Germinal center (tissue), 1 donor: ENCODE measurements at places on chromosomes 6 and 20.
A peak's percentile ranks its signal among the peaks of the same experiment; 100 is the strongest.

DNA sequence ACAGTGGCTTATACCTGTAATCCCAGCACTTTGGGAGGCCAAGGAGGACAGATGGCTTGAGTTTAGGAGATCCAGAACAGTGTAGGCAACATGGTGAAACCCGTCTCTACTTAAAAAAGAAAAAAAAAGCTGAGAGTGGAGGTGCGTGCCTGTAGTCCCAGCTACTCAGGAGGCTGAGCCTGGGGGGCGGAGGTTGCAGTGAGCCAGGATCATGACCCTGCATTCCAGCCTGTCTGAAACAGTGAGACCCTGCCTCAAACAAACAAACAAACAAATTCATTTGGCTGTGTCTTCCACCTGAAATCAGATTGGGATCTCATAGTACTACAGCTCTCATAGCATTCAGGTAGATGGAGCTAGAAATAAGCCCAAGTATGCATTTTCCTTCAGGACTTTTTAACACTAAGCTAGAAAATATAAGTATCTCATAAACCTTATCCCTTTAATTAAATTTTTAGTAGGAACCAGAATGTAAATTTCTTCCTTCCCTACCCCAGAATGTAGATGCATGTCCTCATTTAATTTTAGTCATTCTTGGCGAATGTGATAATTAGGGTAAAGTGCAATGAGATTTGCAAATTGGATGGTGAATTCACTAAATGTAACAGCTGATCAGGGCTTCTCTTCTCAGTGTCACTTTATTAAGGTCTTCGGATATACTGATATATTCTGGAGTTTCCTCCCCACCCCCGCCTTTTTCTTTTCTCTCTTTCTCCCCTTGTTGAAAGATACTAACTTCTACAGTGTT lies 190.4 kb downstream of the CDKAL1 start:
- DNase-seq = no peak

DNA sequence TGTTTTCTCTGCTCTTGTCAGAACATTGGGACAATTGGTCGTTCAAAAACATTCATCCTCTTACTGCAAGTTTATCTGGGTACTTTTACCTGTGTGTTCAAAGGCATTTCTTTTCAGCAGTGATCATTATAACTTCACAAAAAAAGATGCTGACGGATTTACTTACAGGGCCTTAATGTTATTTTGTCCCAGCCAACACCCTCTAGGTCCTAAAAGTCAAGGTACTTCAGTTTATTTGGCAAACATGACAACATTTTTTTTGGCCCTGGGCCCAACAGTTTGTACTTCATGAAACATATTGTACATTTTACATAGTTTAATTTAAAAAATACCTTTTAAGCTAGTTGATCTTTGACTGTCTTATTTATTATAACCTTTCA lies 241.2 kb upstream of the TAB2 start:
- DNase-seq = no peak

DNA sequence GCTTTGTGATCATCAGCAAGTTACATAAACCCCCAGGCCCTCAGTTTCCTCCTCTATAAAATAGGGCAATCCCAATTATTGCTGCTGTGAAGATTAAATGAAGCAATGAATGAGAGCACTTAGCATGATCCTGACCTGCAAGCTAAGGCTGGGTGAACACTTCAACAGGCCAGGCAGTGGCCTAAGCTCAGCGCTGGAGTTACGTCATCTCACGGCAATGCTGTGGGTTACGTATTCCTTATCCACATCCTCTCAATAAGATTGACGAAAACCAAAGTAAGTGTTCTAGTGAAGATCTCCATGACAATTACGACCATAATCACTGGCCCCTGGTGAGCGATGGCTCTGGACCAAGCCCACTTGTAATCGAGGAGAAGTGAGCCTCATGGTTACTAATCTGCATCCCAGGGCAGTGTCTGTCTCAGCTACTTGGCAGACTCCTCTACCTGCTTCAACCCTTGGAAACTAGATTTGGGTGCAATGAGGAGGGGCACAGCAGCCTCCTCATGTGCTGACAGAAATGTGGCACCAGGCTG lies 274.1 kb upstream of the ARID1B start:
- DNase-seq = no peak

- no peak for DNase-seq
These were observed 328.4 kb upstream of the CNR1 start for GRCh38 chr6:88494401-88495140.

- no peak for DNase-seq
These were observed 131.8 kb downstream of the VEGFA start for GRCh38 chr6:43901733-43902230.

DNA sequence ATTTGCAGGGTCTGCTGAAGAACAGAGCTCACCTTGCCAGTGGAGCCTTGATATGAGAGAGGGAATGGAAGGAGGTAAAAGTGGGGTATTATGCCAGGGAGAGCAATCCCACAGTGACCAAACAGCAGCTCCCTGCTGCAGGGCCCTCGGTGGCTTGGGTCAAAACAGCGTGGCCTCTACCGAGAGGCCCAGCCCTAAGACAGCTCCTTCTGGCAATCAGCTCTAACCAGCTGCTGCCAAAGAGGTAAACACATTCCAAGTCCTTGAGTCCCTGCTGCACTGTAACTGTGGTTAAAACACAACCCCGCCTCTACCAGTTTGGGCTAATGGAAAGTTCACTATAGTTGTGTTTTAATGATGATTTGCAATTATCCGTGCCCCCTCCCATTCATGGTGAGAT lies 1.4 kb upstream of the DAAM2 start:
- no peak for DNase-seq

GRCh38 chr6:135535989-135536414 lies 38.5 kb upstream of the AHI1 start:
- peak; percentile 23 for DNase-seq

DNA sequence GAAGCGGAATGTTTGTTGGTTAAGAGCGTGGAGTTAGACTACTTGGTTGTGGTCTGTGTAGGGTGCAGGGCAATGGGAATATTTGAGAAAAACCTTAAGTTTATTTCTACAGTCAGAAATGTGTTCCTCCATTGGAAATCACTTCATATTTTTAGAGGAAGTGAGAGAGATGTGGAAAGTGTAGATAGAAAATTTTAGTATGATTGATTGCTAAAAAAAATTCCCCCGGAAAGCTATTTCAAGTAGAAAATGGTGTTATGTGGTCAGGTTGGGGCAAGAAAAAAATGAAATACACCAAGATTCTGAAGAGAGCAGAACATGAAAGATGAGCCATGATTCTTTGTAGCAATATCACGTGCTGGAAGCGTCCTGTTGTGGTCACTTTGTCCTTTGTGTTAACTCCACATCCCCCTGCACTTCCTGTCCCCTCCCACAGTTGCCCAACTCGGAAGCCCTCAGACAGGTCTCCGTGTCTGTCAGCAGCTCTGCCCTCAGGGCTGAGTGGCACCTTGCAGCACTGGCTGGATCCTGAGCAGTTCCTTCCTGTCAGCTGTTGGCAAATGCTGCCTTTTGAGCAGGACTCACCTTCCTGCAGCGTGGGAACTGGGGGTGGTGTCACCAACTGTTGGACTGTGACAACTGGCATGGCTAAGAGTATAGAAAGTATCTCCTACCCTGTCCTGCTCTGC lies 137.5 kb upstream of the SLC24A3 start:
- DNase-seq = peak; percentile 36

DNA sequence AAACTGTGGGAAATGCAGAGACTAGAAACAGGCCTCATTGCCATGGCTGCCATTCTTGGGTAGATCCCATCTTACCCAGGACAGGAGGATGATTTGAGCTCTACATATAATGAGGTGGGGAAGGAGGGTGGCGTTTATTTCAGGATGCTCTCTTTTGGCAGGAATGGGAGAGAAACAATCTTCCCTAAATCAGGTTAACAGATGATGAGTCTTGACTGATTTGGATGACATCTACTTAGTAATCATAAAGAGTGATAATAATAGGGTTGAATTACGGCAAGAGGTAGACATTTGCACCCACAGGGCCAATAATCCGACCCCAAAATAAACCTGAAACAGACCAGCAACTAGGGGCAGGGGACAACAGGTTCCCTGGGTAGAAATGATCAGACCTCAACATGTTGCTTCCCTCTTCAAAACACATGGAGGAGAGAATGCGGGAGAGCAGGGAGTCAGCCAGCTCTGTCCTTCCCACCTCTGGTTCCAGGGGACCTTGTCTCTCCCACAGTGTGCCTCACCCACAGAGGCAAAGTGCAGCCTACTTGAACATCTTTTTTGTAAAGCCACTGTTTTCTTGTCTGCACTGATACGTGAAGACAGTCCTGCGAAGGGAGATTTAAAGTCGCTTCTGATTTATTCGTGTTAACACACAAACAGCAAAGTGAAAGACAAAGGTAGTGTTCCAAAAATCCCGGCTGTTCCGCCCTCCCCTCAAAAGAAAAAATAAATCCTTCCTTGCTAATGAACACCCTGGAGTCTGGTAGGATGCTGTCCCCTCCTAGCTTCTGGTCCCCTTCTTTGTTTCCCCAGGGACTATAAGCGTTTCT lies 3.9 kb downstream of the FOXQ1 start:
- DNase-seq = no peak

GRCh38 chr20:55173601-55174000 lies 698.2 kb downstream of the DOK5 start:
- DNase-seq = no peak

DNA sequence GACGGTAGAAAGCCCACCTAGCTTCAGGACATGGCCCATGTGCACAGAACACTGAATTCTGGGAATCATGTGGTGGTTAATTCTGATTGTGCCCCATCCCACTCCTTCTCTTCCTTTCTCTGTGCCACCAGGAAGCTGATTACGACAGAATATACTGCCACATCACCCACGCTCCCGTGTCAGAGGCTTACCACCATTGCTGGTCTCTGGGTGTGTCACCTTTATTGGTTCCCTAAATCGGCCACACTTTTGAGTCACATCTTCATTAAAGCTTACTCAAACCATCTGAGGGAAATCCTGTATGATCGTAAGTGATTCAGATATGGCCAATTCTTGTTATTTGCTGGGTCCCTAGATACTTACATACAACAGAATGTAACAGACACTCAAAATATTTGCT lies 3.1 kb downstream of the TRMT6 start:
- no peak for DNase-seq

DNA sequence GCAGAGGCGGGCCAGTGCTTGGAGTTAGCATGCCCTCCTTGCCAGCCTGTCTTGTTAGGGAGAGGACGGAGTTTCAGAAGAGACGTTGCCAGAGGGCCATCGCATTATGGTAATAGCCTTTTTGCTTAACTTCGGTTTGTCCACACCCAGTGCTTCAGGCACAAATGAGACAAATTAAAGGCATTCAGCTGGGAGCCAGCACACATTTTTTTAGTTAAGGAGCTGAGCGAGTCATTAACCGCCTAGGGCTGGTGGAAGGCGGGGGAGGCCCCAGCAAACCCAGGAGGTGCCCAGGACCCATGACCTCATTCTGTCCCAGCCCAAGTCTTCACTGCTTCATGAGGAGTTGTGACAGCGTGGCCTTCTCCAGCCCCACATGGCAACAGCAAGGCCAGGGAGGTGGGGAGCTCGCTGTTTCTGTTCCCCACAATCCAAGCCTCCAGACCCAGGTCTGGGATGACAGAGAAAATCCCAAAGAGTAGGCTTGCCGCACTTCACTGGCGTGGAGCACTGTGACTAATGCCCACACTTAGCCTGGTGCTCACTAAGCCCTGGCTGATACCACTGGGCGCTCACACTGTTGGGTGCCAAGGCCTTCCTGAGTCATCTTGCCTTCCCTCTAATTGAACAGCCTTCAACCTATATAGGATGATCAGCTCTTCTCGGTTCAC lies 237.1 kb downstream of the ANKRD60 start:
- no peak for DNase-seq

GRCh38 chr6:85574932-85575598 lies 18.6 kb downstream of the SNX14 start:
- DNase-seq = no peak

DNA sequence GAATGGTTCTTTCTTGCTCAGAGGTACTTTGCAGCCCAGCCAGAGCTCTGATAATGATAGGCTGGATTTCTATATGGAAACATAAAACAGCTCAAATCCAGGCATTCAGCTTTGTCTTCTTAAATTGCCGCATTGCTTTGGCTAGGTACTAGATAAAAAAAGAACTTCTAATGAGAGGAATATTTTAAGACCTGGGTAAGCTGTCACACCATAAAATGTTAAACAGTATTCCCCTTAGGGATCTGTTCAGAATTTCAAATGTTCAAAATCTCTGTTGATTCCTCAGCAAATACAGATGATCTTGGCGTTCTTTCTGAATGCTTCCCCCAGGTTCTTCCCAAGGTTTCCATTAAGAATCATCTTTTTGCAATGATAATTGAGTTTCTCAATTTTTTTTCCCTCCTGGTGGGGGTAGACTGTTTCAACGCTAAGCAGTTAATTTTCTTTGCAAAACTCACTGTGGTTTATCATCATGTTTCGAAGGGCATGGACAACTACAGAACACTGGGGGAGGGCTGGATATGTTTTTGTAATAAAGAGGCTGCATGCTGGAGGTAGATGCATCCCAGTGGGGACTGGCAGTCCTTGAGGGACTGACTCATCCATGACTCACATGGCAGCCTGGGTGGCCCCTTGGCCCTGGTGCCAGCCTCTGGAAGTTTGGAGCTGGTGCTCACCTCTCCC lies 31.0 kb downstream of the TIAM2 start:
- no peak for DNase-seq

DNA sequence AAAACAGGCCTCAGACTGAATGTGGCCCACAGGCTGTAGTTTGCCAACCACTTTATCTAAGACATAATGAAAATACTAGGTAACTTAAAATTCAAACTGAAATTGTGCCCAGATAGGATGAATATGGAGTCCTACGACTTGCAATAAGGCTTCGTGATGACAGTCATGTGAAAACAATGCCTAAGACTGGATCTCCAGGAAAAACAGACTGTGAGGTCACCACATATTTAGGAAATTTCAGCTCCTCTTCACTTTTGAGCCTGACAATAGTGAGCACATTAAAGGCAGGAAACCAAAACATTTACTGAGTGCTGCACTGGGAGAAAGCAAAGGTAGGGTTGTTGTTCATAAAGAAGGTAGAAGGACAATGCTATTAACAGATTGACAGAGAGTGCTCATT lies 50.0 kb downstream of the RTN4IP1 start:
- no peak for DNase-seq

DNA sequence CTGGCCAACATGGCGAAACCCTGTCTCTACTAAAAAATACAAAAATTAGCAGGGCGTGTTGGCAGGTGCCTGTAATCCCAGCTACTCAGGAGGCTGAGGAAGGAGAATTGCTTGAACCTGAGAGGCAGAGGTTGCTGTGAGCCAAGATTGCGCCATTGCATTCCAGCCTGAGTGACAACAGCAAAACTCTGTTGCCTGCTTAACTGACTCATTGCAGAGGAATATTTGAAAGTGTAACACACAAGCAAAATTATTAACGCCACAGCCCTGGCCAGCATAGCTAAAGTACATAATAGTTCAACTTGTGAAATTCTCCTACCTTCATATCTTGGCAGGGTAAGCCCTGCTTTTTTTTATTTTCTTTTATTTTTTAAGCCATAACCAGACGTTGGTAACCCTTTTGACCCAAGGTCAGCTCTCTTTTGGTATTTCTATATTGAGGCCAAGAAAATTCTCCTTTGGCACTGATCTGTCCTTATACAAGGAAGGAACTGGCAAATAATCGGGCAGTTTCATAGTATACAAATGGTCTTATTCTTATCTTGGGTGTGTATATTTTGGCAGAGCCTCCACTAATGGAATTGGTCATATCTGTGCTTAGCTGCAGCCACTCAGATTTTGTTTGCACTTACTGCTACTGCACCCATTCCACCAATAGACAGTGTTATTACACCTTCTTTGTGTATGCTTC lies 4.0 kb upstream of the ADGRF5 start:
- no peak for DNase-seq
